Stimulated activated CD8-positive, alpha-beta memory T cell treated with anti-CD3 and anti-CD28 coated beads, Interleukin-15, amount 100 ng/mL, for 24 hours (primary cell): ENCODE measurements at places on chromosomes 6 and 20.

DNA sequence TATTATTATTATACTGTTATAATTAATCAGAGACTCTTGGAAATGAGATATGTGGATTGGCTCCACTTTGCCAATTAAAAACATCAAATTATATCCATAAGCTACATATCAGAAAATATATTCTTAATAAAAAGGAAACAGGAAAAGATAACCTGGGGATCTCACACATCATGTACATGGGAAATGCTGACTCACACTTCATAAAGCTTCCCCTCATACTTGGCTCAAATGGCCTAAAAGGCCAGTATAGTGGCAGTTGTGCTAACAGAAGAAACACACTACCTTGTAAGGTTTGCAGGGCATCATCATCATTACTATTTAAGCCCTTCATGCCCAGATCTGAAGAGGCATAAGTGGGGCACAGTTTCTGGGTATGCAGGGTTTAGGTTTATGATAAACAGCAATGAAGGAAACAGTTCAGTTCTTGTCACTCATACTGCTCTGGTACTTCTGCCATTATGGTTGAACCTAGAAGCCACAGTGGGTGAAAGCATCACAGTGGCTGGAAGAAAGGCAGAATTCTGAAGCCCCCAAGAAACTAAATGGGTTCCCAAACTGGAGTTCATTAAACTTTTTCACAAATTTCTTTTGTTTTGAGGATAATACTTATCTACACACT is 60.6 kb downstream of the BTBD9 start:
- DNase-seq = no peak

DNA sequence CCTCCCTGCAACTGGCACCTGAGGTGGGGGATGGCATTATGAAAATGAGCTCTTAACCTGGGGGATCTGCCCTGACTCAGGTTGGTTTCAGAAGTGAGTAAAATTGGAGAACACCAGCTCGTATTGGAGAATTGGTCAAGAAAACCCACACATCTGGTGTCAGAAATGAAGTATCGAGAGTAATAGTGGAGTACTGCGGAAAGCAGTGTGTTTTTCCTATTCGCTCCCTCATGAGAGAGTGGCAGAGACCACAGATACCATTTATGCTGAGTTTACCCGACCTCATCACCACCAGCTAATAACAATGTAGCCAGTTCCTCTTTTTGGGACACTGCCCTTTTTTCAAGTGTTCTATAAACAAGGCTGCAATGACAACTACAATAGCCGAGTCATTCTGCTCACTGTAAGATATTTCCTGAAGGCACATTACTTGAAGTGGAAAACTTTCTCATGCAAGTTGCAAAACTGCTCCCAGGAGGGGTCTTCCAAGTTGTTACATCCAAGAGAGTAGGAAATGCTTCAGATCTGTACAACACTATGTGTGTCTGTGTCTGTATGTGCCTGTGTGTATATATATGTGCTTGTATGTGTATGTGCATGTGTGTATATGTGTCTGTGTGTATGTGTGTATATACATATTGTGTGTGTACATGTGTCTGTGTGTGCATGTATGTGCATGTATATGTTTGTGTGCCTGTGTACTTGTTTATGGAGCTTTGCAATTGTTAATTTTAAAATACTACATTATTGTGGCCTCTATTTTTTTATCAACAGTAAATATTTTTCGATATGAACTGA is 106.0 kb upstream of the CST7 start:
- no peak for DNase-seq

DNA sequence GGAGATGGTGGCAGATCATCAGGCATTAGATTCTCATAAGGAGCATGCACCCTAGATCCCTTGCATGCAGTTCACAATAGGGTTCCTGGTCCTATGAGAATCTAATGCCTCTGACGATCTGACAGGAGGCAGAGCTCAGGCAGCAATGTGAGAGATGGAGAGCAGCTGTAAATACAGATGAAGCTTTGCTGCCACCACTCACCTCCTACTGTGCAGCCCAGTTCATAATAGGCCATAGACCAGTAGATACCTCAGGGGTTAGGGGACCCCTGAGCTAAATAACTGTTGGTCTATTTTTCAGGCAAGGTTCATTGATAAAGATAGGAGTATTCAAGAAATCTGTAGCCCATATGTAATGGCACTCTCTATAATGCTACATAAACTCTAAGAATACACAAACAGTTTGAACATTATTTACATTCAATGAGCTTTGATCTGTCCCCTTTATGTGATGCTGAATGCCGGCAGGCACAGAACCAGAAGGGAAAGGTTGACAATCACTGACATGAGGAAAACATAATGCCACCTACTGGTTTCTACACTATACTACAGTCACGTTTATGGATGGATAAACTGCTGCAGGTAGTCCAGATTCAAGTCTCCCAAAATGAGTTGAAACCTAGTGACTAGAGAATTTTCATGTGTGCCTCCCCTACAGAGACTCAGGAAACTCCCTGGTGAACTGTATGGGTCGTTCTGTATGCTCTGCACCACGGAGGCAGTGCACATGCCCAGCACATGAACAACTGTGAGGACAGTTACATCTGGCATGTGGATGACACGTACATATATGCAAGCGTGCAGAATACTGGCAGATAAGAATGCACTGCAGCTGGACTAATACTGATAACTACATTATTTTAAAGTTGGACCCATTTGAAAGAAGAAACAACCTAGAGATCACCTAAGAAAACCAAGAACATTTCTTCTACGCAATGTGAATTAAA is 72.0 kb downstream of the DST start:
- no peak for DNase-seq

- no peak for DNase-seq
Observed at GRCh38 chr6:72504406-72504805, 117.5 kb upstream of the KCNQ5 start.

DNA sequence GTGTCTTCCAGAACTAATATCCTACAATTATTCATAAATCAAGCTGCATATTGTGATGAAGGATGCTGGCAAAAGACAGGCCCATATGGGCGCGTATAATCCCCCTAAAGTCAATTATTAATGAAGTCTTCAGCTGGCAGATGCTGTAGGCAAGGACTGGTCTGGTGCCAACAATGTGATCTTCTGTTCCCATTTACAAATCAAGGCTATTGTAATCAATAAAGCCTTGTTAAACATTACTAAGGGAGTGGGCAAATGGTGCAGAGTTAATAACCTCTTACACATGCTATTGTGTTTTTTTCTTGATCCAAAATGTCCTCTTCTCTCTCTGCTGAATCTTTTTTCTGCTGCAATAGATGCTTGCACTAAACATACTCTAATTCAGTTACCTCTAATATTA is 119.0 kb downstream of the ALDH8A1 start:
- DNase-seq = no peak

DNA sequence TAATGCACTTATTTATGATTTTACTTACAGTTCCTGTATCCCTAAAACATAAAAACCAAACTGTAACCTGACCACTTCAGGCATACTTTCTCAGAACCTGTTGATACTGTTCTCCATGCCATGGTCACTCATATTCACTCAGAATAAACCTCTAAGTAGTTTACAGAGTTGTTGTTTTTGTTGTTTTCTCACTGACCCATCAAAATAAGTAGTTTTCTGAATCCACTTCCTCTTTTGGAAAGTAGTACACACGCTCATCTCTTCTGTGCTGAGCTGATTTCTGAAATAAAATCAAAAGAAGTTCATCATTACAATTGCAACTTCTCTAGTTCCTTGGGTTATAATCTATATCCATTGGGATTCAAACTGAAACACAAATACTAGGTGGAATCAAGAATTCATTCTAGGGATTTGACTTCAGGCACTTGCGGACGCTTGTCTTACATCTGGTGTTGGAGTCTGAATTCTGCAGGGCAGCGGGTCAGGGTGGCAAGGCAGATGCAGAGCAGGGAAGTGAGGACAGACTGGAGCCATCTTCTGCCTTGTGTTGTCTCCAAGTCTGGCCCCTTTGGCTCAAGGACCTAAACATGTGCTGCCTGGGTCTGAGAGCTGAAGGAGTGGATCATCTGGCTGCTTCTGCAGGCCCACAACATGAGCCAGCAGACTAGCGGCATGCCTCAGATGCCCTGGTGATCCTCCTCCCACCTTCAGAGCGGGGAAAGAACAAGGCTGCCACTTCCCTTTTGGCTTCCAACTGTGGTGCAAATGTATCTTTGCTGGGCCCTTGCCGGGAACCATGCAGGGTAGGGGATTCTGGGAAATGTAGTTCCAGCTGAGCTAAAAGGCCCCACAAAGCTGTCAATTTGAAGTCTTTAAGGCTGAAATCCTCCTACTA is 167.9 kb upstream of the MYLIP start:
- no peak for DNase-seq

- DNase-seq = no peak
Observed at GRCh38 chr6:38804358-38804757, 89.2 kb downstream of the DNAH8 start.
